Type B pancreatic cell (in vitro differentiated cells): ENCODE measurements at places on chromosomes 1 and 21. TPM values are rescaled to one million over a fixed set of nuclear protein-coding genes. Genes with fewer than 3 reads are reported as not detected.
A peak's percentile ranks its signal among the peaks of the same experiment; 100 is the strongest.

DNA sequence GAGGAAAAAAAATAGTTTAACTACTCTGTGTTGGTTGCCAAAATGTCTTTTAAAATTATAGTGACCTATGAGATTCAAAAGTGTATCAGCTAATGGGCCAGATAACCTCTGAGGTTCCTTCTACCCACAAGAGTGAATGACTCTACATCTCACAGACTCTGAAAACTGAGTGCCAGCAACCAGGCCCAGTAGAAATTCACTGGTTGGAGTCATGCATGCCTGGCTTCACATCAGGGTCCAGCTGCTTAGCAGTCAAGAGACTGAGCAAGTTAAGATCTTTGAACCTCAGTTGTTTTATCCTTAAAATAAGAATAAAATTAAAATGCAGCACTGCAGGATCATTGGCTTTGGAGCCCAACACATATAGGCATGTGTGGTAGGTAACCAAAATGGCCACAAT is 342.6 kb upstream of the NFIA start:
- H3K36me3 ChIP-seq: no peaks in the 10 kb centered on the region
- no peak overlapping the region for H3K4me3 ChIP-seq
- H3K27me3 ChIP-seq: no peaks in the 10 kb centered on the region
- peaks cover 4% of the 10 kb centered on the region for H3K4me1 ChIP-seq

DNA sequence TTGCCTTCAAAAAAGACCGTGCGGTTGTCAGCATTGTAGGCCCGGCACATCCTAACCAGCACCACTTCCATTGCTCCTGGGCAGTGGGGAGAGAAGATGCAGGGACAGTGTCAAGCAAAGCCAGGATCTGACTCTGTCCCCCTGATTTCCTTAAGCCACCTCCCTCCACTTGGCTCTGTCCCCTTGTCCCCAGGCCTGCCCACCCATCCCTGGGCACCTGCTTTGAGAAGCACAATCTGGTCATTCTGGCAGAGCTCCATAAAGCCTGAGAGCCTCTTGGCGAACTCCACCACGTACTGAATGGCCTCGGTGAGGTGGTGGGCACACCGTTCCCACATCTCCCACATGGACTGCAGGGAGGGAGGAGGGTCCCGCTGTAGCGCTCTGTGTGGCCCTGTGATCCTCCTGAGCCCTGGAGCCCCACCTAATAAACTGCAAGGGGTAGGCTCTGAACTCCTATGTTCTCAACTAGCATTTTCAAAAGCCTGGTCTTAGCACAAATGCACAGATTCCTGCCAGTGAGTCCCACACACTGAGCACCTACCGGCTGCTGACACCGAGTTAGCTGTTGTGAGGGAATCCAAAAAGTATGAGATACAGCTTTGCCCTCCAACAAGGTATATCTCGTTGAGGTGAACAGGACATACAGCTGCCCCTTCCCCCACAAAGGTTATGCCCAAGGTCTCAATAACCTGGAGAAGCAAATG is 8.2 kb upstream of the LINGO4 start:
- no peak for DNase-seq
- H3K27me3 ChIP-seq: peaks cover 27% of the 10 kb centered on the region
- peaks cover 10% of the 10 kb centered on the region for H3K4me1 ChIP-seq
- H3K4me3 ChIP-seq: no peak overlapping the region

DNA sequence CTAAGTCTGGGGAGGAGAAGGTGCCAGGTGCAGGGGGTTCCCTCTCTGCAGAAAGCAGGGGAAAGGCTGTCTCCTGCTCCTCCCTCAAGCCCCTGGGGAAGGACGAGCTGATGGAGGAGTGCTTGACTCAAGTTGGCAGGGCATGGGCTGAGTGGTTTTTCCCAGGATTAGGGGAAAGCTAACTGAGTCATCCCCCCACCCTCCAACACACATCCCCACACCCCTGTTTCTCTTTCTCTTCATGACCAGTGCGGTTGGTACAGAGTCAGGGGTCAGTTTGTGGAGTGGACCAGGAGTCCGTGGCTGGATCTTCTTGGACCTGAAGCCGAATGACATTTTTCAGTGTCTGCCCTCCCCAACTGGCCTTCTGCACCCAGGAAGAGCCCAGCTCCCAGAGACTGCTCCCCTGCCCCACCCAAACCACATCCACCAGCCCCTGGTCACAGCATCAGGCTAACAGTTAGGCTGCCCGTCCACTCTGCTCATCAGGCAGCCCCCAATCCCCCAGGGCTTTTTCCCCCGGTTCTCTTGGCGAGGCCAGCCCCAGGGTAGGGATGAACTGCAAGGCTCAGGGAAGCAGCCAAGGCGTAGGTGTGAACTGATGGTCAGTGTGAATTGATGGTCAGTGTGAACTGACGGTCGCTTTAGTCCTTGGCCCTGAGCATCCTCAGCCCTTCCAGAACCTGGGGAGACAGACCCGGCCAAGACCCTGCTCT is 81.0 kb downstream of the PAX7 start:
- no peak overlapping the region for H3K27ac ChIP-seq
- DNase-seq: no peak
- peaks cover 56% of the 10 kb centered on the region for H3K27me3 ChIP-seq
- no peak overlapping the region for H3K4me3 ChIP-seq

POTED gene
- total RNA-seq: not detected in 2 replicates

SLC9C2 gene
- 0.60 TPM in 1 of 2 replicates, not detected in the other for total RNA-seq

CDK18 gene
- total RNA-seq: 9.6 and 19.3 TPM in 2 replicates

ARHGAP29 gene
- total RNA-seq: 42.7 and 213 TPM in 2 replicates

GRCh38 chr1:101150670-101151069 is 86.1 kb upstream of the S1PR1 start:
- H3K27ac ChIP-seq: no peak overlapping the region
- H3K27me3 ChIP-seq: no peaks in the 10 kb centered on the region
- H3K4me1 ChIP-seq: peaks cover 8% of the 10 kb centered on the region
- DNase-seq: no peak
- H3K4me3 ChIP-seq: no peak overlapping the region

GRCh38 chr1:232378266-232379062 is 251.5 kb downstream of the SIPA1L2 start:
- peaks cover 14% of the 10 kb centered on the region for H3K4me1 ChIP-seq
- DNase-seq: no peak
- H3K27me3 ChIP-seq: no peaks in the 10 kb centered on the region
- H3K36me3 ChIP-seq: no peaks in the 10 kb centered on the region
- no peak overlapping the region for H3K27ac ChIP-seq

MEX3A gene
- 31.0 and 61.9 TPM in 2 replicates for total RNA-seq

DNA sequence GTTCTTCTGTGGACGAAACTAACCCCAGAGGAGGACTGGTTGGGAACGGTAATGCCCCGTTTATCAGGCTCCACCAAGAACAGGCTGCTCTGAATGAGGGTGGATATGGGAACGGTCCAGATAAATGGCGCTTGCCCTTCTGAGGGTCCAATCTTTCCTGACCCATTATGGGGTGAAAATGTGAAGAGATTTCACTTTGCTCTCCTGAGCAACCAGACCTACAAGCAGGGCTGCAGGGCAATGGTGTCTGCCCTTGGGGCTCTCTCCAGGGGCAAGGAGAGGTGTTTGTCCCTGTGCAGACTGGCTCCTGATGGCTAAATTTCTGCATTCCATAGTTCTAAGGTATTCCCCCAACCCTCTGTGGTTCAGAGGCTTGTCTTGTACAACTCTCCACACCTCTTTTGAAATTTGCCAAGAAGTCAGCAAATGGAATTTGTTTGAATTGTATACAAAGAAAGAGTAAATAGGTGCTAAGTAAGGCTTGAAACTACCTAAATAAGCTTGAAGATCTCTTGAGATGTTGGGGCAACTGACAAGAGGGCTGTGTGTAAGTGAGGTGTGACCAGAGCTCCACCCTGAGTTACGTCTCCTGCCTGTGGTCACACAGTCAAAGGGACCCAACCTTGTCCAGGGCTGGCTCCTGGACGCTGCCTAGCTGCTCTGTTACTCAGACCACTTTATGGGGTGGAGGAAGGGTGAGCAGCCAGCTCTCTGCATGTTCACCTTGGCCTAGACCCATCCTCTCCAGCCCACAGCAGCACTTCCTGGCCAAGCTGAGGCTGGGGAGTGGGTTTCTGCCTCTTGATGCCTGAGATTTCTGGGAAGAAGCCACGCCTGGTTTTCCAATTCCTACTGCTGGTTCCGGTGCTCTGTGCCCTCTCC is 24.8 kb downstream of the SLC2A1 start:
- H3K27ac ChIP-seq: peak overlapping the region; percentile 95
- no peak for DNase-seq
- H3K36me3 ChIP-seq: peaks cover 33% of the 10 kb centered on the region
- H3K4me1 ChIP-seq: peaks cover 45% of the 10 kb centered on the region
- peak overlapping the region; percentile 66 for H3K4me3 ChIP-seq

DNA sequence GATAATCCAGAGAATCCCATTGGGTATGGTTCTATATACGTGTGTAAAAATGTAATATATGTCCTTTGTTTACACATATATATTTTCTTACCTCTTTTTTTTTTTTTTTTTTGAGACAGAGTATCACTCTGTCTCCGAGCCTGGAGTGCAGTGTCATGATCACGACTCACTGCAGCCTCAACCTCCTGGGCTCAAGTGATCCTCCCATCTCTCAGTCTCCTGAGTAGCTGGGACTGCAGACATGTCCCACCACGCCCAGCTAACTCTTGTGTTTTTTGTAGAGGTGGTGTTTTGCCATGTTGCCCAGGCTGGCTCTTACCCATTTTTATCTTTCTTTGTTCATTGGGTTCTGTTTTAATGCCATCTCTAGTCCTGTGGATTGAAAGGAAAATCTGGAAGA is 59.5 kb downstream of the ZBTB17 start:
- peak overlapping the region; percentile 64 for H3K27ac ChIP-seq
- H3K4me3 ChIP-seq: no peak overlapping the region
- H3K27me3 ChIP-seq: no peaks in the 10 kb centered on the region
- no peaks in the 10 kb centered on the region for H3K4me1 ChIP-seq

DNA sequence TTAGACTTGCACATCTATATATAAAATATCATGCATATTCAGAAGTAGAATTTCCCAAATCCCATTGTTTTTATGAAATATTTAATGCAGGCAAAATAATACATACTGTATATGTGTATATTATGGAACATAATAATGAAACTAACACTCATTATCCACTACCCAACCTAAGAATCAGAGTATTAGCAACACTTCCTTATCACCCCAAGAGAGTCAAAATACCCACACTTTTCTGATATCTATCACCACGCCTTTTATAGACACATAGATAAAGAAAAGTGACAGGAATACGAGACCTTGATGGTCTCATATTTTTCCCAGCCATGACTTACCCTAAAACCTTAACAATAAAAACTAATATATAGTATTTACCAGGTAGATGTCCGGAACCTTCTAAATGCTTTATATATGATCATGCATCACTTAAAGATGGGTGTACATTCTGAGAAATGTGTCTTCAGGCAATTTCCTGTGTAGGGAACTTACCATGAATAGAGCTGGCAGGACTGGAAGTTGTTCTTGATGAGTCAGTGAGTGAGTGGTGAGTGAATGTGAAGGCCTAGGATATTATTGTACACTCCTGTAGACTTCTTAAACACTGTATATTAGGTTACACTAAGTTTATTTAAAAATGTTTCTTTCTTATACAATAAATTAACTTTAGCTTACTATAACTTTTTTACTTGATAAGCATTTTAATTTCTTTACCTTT is 45.5 kb downstream of the TNFSF4 start:
- H3K27ac ChIP-seq: no peak overlapping the region
- no peak overlapping the region for H3K4me3 ChIP-seq
- DNase-seq: no peak
- H3K36me3 ChIP-seq: no peaks in the 10 kb centered on the region
- H3K4me1 ChIP-seq: no peaks in the 10 kb centered on the region
- H3K27me3 ChIP-seq: no peaks in the 10 kb centered on the region

GRCh38 chr1:112800289-112800688 is 85.2 kb upstream of the PPM1J start:
- DNase-seq: no peak
- H3K36me3 ChIP-seq: no peaks in the 10 kb centered on the region
- H3K27me3 ChIP-seq: peaks cover 4% of the 10 kb centered on the region
- no peak overlapping the region for H3K4me3 ChIP-seq
- H3K4me1 ChIP-seq: peaks cover 19% of the 10 kb centered on the region

DNA sequence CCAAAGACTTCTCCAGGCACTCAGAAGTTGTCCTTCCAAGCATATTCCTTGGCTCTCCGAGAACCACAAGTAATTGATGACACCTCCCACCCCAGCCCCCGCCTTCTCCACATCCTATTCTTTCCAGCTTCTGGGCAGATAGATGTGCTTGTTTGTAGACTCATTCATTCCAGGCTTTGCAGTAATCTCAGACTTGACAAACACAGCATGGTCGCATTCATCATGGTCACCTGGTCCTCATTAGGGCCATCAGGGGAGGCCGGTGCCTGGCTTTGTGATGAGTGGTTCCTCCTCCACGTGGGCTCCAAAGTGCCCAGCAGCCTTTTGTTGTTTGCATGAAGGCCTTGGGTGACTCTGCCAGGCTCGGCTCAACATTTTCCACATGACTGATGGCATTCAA is 28.5 kb upstream of the KCNE2 start:
- no peaks in the 10 kb centered on the region for H3K27me3 ChIP-seq
- DNase-seq: no peak
- H3K4me1 ChIP-seq: peaks cover 22% of the 10 kb centered on the region
- no peak overlapping the region for H3K4me3 ChIP-seq

PTGFR gene
- 0.36 TPM in 1 of 2 replicates, not detected in the other for total RNA-seq

GRCh38 chr1:42263019-42263418 is 72.0 kb downstream of the FOXJ3 start:
- H3K27me3 ChIP-seq: no peaks in the 10 kb centered on the region
- H3K4me1 ChIP-seq: peaks cover 28% of the 10 kb centered on the region
- no peak overlapping the region for H3K4me3 ChIP-seq
- H3K27ac ChIP-seq: no peak overlapping the region
- no peak for DNase-seq

CIART gene
- 1.4 and 5.1 TPM in 2 replicates for total RNA-seq

GRCh38 chr1:115643225-115643624 is 1.5 kb downstream of the VANGL1 start:
- DNase-seq: no peak
- peaks cover 10% of the 10 kb centered on the region for H3K36me3 ChIP-seq
- peak overlapping the region; percentile 96 for H3K4me3 ChIP-seq
- H3K27ac ChIP-seq: peak overlapping the region; percentile 92
- peaks cover 13% of the 10 kb centered on the region for H3K4me1 ChIP-seq
- H3K27me3 ChIP-seq: no peaks in the 10 kb centered on the region

- H3K27ac ChIP-seq: no peak overlapping the region
- H3K27me3 ChIP-seq: no peaks in the 10 kb centered on the region
- H3K36me3 ChIP-seq: peaks cover 40% of the 10 kb centered on the region
- no peak overlapping the region for H3K4me3 ChIP-seq
- H3K4me1 ChIP-seq: no peaks in the 10 kb centered on the region
Observed at GRCh38 chr1:45654540-45655280, 30.9 kb upstream of the CCDC17 start.
